ENCODE measurements at places on chromosomes 7 and 10.

DNA sequence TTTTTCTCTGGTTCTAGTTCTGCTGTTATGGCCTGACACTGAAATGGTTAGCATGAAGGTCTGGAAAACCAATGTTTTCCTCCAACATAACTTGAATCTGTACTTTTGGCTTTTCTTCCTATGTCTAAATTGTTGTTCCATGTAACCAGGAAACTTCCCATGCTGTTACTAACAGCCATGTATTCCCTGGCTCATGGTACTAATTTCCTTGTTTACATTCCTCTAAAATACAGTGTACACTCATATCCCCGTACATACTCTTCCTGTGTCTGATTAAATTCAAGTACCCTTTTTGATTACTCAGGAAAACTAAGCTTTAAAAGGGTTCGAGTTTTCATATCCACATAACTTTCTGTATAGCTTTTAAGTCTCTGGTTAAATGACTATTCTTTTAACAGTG lies 12.3 kb upstream of the ACSM6 start:
- DNase-seq = no peak

DNA sequence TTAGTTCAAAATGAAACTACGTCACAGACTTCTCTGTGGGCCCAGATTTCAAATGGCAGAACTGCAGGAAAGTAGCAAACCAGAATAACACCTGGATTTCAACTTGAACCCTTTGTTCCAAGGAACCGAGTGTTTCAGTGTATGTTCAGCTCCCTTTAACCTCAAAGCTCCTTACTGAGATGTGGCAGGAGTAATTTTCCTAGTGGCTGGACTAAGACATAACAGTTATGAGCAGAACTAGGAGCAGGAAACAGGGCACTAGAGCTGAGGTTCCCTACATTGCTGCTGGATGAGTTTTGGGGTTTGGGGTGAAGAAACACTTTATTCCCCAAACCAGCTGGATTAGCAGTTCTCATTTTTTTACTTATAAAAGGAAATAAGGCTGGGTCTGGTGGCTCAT lies 50.1 kb downstream of the NSUN6 start:
- DNase-seq = no peak

DNA sequence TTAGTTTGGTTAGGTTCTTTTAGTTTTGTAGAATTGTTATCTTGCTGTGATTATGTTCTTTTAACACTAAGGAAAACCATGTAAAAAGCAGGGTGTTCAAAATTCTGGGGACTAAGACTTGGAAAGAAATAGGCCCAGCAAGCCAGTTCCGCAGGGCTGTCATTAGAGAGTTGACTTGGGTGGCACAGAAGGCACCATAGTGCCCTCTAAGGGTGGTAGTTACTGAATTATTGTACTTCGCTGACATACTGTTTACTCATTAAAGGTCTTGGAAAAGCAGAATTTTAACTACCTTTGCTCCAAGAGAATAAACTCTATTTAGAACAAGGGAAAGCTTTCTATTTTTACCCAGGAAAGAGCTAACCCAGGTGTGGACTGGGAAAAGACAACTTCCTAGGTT lies 86.5 kb downstream of the OTUD1 start:
- DNase-seq = no peak

DNA sequence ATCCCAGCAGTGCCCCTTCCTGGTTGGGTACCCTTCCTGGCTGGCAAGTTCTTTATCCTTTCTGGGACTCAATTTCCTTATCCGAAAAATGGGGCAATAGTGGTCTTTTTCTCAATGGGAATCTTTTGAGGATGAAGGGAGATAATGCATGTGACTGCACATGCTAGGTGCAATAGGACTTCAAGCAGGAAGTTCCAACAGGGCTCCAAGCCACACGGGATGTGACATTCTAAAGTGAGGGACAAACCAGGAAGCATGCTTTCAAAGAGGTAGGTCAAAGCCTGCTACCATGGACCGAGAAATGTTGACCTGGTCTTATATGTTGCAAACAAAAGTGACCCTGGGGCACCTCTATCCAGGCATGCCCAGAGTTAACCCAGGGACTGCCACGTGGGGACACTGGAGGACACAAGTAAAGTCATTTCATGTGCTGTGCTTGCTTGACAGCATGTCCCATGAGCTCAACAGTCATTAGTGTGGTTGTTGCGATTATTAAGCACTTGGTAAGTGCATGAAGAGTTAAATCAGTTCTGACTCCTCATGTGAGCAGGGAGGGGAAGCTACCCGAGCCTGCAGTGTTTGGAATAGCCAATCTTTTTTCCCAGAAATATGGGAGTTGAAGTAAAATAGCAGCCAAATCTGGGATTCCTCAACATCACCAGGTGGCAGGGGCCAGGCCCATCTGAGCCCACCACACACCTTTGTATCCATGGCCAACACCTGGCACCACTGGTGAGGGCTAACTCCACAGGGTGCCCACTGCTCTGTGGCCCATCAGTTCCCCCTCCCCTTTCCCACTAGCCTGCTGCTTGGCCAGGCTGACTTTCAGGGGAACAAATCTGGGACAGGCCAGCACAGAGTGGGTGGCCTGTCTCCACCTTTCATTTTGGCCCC lies 5.7 kb downstream of the ARHGAP22 start:
- no peak for DNase-seq

DNA sequence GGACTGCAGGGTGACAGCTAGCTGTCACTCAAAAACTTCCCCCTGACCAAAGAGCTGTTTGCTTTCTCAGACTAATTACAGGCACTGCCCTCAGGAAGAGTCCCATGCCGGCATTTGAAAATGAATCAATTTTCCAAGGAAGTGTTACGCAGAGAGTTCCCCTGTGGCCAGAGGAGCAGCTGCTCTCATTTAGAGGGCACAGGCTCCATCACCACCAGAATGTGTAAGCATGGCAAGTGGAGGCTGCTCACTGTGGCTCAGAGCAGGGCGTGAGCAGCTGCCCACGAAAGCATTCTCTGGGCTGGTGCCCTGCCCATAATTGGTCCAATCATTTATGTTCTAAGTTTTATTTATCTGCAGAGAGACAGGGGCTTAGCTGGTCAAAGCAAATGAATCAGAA lies 202.2 kb downstream of the RAMP3 start:
- DNase-seq = no peak

DNA sequence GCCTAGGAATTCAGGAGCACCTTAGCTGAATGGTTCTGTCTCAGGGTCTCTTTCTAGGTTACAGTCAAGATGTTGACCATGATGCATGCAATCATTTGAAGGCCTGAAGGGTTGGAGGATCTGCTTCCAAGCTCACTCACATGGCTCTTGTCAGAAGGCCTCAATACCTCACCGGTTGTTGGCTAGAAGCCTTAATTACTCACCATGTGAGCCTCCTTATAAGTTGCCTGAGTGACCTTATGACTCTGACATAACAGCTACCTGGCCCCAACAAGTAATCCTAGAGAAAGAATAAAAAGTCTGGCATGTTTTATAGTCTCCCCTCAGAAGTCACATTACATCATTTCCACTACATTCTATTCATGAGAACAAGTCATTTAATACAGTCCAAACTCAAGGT lies 3.4 kb upstream of the C1GALT1 start:
- DNase-seq = no peak

DNA sequence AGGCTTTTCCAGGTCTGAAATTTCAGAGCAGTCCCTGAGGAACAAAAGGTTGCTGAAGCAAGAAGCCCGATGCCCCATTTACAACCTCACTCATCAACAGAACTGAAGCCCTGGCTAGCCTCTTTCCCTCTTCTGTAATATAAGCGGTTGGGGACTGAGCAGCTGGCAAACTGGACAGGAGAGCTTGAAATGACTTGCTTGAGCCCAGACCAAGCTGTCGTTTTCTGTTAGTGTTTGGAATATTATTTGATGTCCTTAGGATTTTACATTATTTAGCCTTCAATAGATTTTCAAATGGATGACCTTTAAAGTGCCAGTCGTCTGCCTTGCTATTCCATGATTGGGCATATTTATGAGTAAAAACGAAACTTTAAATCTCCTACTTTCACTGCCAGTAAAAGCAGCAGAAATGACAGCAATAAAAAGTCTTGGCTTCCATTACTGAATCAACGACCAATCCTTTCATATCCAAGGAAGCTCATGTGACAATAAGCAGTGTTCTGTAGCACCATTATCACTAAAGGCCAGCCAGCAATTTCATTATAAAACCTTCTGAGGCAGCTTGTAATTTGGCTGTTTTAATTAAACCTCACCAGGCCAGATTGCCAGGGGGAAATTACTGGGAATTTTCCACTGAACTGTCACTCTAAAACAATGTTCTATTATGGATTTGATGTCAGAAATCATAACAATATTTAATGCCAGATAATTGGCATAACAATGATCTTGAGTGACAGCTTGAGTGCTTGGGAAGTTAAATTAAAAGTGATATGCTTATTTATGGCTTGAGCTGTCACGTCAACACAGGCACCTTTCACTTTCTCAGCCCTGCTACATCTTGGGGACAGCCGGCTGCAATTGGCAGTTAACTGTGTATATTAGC lies 85.9 kb downstream of the LSMEM1 start:
- DNase-seq = no peak

DNA sequence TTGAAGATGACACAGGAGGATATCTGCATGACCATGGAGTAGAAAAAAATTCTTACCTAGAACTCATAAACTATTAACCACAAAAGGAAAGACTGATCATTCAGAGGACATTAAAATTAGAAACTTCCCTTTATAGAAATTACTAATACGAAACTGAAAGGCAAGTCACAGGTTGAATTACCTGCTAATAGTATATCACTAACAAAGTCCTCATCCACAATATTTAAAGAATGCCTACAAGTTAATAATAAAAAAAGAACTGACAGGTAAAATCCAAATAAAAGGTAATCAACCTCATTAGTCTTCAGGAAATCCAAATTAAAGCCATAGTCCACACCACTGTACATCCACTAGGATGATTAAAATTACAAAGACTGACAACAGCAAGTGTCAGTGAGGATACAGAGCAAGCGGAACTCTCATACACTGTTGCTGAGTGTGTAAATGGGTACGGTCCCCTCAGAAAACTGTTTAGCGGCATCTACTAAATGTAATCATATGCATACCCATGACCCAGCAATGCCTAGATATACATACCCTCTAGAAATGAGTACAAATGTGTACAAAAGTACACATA lies 71.2 kb downstream of the ARHGAP21 start:
- no peak for DNase-seq

DNA sequence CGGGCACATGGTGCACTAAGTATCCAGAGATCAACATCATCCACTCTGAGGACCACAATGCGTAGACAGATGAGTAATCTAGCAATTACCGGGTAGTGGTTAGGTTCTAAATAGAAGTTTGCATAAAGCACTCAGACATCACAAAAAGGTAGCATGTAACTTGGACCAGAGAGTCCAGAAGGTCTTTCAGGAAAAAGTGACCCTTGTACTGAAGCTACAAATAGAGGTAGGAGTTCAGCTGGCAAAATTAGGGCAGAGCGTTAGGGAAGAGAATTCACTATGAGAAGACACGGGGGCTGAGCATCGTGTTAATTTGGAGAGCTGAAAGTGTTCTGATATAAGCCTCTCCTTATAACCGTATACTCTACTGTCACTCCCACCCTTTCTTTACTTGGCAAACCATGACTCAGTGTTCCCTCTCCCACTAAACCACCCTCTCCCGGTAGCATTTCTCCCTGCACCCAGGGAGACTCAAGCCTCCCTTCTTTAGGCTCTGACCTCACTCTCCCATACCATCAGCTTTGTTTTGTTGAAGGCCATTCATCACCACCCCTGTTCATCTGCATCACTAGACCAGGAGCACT lies 222.2 kb upstream of the FZD1 start:
- DNase-seq = no peak

- no peak for DNase-seq
Measured at GRCh38 chr7:98802088-98802780, 67.6 kb downstream of the TMEM130 start.

- DNase-seq = no peak
Measured at GRCh38 chr10:131178521-131179331, 132.8 kb downstream of the TCERG1L start.

GRCh38 chr10:103123282-103124024 lies 69.6 kb downstream of the NT5C2 start:
- DNase-seq = no peak

- DNase-seq = no peak
Measured at GRCh38 chr7:22610951-22611757, 111.2 kb upstream of the STEAP1B start.

- no peak for DNase-seq
Measured at GRCh38 chr10:123018531-123018930, 9.7 kb downstream of the ACADSB start.
